A549 (cell line): ENCODE measurements at places on chromosomes 5 and 9.

DNA sequence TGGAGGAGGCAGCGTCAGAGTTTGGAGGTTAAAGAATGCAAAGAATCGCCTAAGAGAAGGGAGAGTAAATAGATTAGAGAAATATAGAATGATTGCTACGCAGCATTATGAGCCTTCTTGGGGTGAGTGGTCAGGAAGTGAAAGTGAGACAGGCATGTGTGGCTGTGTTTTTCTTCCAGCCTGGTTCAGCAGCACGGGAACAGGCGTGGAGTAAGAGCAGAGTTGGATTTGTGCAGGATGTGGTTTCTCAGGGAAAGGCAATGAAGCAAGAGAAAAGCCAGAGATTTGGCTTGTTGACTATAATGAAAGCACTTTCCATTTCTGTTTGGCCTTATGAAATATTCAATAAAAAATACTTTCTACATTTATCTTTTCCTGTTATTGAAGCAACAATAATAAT, 34.3 kb upstream of the FRMD3 start:
- DNase-seq: no peak

- DNase-seq: no peak
These were observed 26.7 kb downstream of the NKX2-5 start for GRCh38 chr5:173208296-173208695.

DNA sequence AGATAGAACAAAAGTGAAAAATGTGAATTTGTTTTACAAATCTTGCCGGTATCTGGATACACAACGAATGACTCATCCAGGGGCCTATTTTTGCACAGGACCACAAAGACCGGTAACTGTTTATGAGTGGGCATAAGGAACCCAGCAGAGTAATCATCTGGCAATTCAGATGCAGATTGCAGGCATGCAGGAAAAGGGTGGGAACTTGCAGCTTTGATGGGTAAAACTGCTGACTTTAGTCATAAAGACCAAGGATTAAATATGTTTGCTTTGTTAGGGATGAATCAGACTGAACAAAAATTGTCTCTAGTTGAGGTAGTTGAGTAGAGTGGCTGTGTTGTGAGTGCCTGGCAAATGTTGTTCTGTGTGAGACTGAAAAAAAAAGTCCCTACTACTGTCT, 309.6 kb upstream of the CCNH start:
- DNase-seq: no peak

DNA sequence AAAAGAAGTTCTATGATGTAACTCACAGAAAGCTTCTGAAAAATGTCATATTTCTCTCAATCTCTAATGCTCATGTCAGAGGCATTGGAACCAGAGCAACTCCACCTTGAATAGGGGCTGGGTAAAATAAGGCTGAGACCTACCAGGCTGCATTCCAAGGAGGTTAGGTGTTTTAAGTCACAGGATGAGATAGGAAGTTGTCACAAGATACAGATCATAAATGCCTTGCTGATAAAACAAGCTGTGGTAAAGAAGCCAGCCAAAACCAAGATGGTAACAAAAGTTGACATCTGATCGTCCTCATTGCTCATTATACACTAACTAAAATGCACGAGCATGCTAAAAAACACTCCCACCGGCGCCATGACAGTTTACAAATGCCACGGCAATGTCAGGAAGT, 411.1 kb upstream of the GRIA1 start:
- no peak for DNase-seq

GRCh38 chr5:134453016-134453415, 41.3 kb upstream of the CDKN2AIPNL start:
- no peak for DNase-seq

- DNase-seq: peak; percentile 85
These were observed 333.5 kb upstream of the ACTBL2 start for GRCh38 chr5:57816108-57816507.

DNA sequence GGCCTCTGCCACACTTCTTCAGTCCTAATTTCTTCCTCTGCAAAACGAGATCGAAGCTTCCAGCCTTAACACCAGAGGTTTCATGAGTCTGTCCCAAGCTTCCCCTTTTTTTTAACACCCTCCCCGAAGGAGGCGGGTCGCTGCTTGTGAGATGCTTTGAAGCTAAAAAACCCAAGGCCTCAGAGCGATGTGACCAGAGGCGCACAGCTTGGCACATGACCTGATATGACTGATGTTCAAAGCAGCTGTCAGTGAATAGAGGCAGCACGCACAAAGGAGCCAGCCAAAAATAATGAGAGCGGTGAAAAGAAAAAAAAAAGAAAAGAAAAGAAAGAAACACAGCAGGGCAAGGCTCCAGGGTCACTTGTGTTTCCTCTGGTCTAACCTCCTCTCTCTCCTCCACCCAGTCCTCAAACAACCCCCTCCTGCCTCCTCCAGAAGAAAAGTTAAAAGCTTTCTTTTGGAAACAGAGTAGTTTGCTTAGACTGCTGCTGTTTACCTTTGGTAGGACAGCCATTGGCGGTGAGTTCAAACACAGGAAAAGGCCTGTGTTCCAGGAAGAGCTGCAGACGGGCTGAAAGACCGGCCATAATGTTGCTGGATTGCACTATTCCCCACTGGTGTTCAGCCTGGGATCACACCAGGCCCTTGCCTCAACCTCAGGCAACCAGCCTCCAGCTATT, 10.9 kb upstream of the ZNF366 start:
- no peak for DNase-seq

- no peak for DNase-seq
These were observed 413.9 kb downstream of the GADD45G start for GRCh38 chr9:90018688-90019087.

DNA sequence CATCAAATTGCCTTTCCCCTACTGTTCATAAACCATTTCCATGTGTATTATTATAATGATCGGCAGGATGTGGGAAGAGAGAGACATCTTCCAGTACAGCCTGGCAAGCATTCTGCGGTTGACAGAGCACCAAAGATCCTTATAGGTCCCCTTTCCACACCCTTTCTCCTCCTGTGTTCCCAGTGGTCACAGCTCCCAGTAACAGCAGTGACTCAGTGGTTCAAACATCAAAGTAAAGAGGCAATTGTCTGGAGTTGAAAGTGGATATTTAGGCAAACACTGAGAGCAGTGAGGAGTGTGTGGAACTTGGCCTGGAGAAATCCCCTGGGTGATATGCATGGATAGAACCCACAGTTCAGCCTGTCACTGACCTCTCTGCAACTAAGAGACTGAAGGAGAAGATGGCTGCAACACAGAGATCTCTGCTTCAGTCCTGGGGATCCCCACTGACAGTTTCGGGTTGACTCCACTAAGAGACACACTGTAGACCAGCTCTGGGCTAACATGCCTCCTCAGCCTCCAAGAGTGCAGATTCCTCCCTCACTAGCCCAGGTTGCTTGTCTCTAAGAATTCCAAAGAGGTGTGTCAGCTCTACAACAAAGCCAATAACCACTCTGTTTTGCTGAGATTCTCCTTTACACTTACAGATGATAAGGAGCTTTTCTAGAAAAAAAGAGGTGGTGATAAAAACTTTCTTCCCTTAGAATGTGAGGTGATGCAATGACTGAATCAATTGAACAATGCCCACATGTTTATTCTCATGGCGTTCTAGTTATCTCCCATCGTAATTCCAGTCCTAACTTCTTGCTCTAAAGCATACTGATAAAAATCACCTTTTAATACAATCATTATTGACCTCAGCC, 94.4 kb upstream of the IL6ST start:
- peak; percentile 31 for DNase-seq

GRCh38 chr5:31485376-31486207, 46.3 kb downstream of the DROSHA start:
- no peak for DNase-seq

GRCh38 chr5:78974011-78974410, 11.1 kb downstream of the ARSB start:
- no peak for DNase-seq

- DNase-seq: no peak
These were observed 21.0 kb upstream of the HAND1 start for GRCh38 chr5:154498994-154499393.

- DNase-seq: no peak
These were observed 261.1 kb downstream of the SMARCA2 start for GRCh38 chr9:2276296-2276695.

DNA sequence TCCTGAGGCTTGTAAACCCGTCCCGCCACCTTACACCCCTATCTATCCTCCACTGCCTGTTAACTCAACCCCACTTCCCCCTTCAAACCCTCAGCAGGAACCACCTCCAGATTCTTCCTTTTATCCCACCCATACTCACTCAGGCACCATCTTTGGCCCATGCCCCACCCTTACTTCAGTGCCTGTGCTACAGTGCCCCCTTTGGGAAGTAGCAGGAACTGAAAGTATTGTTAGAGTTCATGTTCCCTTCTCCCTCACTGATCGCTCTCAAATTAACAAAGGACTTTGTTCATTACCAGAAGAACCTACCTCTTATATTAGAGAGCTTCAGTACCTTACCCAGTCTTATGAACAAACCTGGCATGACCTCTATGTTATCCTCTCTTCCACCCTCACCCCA, 92.2 kb upstream of the MOCS2 start:
- peak; percentile 7 for DNase-seq

- DNase-seq: no peak
These were observed 77.3 kb upstream of the CTSL start for GRCh38 chr9:87648606-87649005.

DNA sequence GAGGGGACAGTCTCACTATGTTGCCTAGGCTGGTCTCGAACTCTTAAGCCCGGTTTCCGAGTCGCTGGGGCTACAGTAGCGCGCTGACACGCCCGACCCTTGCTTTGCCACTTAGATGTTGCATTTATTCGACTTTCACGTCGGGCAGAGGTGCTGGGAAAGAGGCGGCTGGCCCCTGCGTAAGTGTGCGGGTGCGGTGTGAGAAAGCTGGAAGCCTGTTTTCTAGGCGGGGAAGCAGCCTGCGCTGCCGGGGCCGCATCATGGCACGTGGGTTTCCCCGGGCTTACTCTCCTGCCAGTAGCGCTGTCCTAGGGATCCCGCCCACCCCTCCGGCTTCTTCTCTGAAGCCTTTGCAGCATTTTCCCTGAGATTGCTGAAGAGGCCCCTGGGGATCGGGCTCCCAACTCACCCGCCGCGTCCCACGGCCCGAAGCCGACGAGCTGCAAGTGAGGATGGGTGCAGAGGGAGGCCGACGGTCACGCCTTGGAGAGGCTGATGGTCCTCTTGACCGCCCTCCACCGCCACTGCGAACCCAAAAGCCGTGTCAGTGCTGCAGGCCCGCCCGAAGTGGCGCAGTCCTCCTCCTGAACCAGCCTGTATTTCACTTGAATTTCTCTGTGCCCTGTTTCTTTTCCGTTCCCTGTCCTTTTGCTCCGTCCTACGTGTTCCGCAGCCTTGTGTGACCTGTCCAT, 5.8 kb upstream of the TRIM41 start:
- peak; percentile 88 for DNase-seq

DNA sequence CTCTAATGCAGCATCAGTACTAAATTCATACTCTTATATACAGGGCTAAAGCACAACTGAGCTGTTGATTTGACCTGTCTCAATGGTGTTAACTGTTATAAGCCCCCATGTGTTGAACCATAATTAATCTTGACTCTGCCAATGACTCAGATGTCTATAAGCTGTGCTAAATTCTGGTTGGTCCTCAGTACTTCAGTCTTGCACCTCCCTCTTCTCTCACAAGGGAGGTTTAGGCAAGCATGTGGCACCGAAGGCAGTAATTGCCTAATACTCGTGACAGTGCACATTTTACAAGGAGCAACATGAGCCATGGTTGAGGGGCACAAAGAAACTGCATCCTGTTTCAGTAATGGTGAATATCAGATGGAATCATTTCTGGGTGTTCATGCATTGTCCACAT, 255.9 kb downstream of the TRPM3 start:
- DNase-seq: peak; percentile 10

- DNase-seq: no peak
These were observed 36.7 kb downstream of the MRPS27 start for GRCh38 chr5:72283358-72283757.

DNA sequence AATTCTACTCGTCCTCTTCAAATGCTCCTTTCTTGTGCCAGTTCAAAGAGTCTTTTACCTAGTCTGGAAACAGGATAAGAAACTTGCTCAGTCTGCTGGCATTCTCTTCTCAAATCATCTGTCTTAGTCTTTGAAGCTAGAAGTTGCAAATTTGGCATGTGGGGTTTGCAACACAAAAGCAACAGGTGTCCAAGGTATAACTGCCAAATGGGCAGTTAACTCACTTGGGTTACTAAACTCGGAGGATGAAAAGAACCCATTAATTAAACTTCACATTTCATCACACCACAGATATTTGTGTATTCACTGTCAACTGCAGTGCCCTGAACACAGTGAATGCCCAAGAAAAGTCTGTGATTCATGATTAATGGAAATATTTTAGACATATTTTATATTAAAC, 108.0 kb upstream of the TARS1 start:
- no peak for DNase-seq

DNA sequence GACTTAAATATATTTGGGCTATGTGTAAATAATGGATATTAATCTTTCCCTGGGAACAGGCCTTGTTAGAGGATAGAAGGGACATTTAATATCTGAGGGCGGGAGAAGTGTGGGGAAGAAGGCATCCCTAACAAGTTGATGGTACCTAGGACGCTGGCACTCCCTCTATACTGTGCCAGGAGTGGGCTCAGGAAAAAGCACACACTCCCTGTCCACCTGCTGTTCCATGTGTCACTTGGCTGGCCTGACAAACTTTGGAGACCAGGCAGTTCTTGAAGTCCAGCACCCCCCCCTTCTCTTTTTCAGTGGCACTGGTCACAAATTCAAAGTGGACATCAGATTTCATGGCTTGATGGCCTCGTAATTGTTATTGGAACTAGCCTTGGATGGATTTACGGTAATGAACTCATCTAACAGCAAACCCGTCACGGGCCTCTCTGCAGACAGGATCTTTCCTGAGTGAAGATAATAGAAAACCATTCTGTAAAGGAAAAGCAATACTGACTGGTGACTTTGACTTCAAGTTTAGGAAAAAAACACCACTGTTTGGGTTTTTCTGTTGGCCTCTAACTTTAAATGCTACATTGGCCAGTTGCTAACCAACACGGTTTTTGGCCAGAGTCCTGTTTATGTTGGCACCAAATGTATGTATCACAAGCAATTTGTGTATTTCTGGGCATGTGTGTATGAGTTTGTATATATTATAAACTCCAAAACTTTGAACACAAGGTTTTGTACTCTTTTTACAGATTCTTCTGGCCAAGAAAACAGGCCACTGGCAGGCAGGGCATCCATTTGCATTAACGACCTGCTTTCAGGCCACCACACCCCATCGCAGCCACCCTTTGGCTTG, 552.6 kb downstream of the CCDC171 start:
- DNase-seq: no peak

GRCh38 chr9:126386088-126386487, 59.5 kb downstream of the MVB12B start:
- peak; percentile 42 for DNase-seq

DNA sequence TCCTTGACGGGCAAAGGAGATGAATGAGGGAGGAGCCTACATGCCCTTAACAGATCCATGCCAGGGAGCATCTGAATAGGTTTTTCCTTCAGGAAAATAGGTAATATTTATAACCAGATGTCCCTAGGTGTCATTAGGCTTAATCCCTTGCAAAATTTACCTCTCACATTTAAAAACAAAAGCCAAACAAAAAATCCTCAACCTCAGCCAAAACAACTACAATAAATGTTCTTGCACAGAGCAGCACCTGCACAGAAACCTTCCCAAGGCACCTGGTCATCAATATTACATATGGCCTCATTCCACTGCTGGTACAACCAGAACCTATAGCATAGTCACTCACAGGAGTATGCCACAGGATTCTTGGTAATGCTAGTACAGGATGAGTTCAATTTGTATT, 30.1 kb downstream of the SLC38A9 start:
- DNase-seq: no peak

- no peak for DNase-seq
These were observed 56.2 kb upstream of the ALDH1B1 start for GRCh38 chr9:38336341-38336740.
